ENCODE measurements at places on chromosomes 1 and 21. TPM values are rescaled to one million over a fixed set of nuclear protein-coding genes. Genes with fewer than 3 reads are reported as not detected.

DNA sequence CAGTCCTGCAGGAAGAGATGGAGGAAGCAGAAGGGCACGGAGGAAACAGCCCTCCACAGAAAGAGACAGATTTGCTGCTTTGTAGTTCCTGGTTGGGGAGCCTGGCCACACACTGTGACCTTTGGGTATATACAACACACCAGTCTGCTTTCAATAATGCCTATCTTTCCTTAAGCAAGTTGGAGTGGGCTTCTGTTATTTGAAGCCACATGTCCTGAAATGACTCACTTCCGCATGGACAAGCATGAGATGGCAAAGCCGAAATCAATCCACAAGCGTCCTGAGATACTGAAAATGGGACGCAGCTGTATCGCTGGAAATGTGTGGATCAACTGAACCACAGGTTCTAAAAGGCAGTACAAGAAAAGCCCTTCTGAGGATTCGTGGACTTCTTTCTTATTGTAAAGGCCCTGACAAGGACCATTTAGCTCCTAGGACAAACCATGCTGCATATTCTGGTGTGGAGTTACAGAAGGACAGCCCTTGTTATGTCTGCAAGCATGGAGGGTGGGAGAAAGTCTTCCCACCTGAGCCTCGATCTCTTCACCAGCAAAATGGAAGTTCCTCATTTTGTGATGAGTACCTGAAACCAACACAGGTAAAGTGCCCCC, 22.7 kb upstream of the FHAD1 start:
- no peak for DNase-seq
- no peaks in the 10 kb centered on the region for H3K27me3 ChIP-seq
- peak overlapping the region; percentile 12 for H3K4me3 ChIP-seq
- peaks cover 11% of the 10 kb centered on the region for H3K36me3 ChIP-seq
- H3K27ac ChIP-seq: peak overlapping the region; percentile 72

DNA sequence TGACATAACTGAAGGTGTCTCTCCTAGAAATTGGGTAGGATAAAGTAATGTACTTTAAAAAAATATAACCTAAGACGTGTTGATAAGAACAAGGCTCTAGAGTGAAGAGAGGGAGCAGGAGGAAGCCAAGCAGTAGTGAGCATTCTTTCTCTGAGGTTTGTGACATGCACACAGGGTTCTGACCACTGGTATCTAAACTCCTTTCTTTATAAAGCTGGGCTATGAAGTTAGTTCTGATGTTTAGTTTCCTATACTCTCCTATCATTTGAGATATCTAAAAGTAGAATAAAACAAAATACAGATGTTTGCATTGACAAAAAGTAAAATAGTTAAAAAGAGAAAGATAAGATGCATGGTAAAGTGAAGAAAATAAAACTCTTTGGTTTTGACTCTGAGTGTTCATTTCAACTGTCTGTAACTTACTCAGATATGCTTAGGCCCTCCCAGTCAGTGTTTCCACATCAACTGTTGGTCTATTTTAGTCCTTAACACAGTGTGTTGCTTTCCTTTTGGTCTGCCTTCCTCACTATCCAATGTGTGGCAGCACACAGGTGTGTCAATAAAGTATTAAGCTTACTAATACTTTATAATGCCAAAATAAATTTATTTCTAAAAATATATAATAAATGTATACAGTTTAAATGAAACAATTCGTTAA, 543.5 kb downstream of the PTPRC start:
- peaks cover 6% of the 10 kb centered on the region for H3K4me1 ChIP-seq
- H3K27ac ChIP-seq: peak overlapping the region; percentile 2
- no peaks in the 10 kb centered on the region for H3K36me3 ChIP-seq
- H3K4me3 ChIP-seq: no peak overlapping the region

- H3K4me1 ChIP-seq: peaks cover 28% of the 10 kb centered on the region
- H3K36me3 ChIP-seq: no peaks in the 10 kb centered on the region
- H3K4me3 ChIP-seq: no peak overlapping the region
- H3K27me3 ChIP-seq: no peaks in the 10 kb centered on the region
- peak overlapping the region; percentile 75 for H3K27ac ChIP-seq
Measured at GRCh38 chr1:15180189-15180588, 26.6 kb downstream of the TMEM51 start.

GRCh38 chr1:83026745-83027144, 972.2 kb downstream of the TTLL7 start:
- H3K36me3 ChIP-seq: peaks cover 10% of the 10 kb centered on the region
- peaks cover 13% of the 10 kb centered on the region for H3K4me1 ChIP-seq
- H3K4me3 ChIP-seq: no peak overlapping the region
- no peak for DNase-seq
- no peaks in the 10 kb centered on the region for H3K27me3 ChIP-seq

GRCh38 chr1:44543786-44544185, 130.5 kb downstream of the TMEM53 start:
- H3K27ac ChIP-seq: no peak overlapping the region
- H3K27me3 ChIP-seq: peaks cover 83% of the 10 kb centered on the region
- H3K4me1 ChIP-seq: peaks cover 58% of the 10 kb centered on the region

DNA sequence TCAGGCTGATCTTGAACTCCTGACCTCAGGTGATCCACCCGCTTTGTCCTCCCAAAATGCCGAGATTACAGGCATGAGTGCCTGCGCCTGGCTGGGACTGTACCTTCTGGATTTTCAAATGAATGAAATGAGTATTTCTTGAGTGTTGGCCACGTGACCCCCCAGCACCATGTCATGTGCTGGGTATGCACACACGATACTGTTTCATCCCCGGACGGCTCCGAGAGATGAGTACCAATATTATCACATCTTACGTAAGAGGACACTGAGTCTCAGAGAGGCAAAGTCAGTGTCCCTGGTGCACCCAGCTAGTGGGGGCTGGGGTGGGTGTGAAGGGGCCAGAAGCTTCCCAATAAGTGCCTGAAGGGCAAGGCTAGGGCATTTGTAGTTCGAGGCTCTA, 780 bp upstream of the CROCC start:
- H3K36me3 ChIP-seq: no peaks in the 10 kb centered on the region
- H3K4me3 ChIP-seq: peak overlapping the region; percentile 78
- DNase-seq: no peak
- H3K27me3 ChIP-seq: no peaks in the 10 kb centered on the region

DNA sequence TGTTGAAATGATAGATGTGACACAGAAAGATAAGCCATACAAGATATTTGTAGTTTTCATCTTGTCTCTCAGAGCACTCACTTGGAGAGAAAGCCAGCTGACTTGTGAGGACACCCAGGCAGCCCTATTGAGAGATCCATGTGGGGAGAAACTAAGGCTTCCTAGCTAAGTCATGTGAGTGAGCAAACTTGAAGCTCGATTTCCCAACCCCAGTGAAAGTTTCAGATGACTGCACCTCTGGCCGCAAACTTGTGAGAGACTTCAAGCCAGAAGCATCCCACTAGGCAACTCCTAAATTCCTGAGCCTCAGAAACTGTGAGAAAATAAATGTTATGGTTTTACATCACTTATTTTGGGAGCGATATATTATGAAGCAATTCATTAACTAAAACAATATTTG, 832.3 kb downstream of the LTN1 start:
- H3K4me1 ChIP-seq: no peaks in the 10 kb centered on the region
- H3K27me3 ChIP-seq: no peaks in the 10 kb centered on the region
- no peaks in the 10 kb centered on the region for H3K36me3 ChIP-seq

- H3K4me3 ChIP-seq: peak overlapping the region; percentile 95
- H3K27ac ChIP-seq: peak overlapping the region; percentile 98
- H3K4me1 ChIP-seq: peaks cover 53% of the 10 kb centered on the region
- H3K27me3 ChIP-seq: no peaks in the 10 kb centered on the region
Measured at GRCh38 chr1:113758631-113759332, 504 bp downstream of the PHTF1 start.

- no peaks in the 10 kb centered on the region for H3K36me3 ChIP-seq
- peak; percentile 41 for DNase-seq
- H3K4me1 ChIP-seq: peaks cover 44% of the 10 kb centered on the region
- H3K4me3 ChIP-seq: peak overlapping the region; percentile 67
Measured at GRCh38 chr1:21261551-21262292, 28.5 kb downstream of the ECE1 start.

GRCh38 chr1:94236013-94236491, 1.3 kb downstream of the ARHGAP29 start:
- no peak for DNase-seq
- peaks cover 90% of the 10 kb centered on the region for H3K27me3 ChIP-seq
- no peaks in the 10 kb centered on the region for H3K36me3 ChIP-seq
- peaks cover 4% of the 10 kb centered on the region for H3K4me1 ChIP-seq
- H3K27ac ChIP-seq: no peak overlapping the region
- H3K4me3 ChIP-seq: peak overlapping the region; percentile 74

GRCh38 chr1:239806897-239807296, 284.8 kb upstream of the FMN2 start:
- DNase-seq: no peak
- H3K4me1 ChIP-seq: peaks cover 35% of the 10 kb centered on the region
- no peaks in the 10 kb centered on the region for H3K36me3 ChIP-seq
- no peak overlapping the region for H3K4me3 ChIP-seq
- H3K27me3 ChIP-seq: no peaks in the 10 kb centered on the region
- H3K27ac ChIP-seq: no peak overlapping the region

DNA sequence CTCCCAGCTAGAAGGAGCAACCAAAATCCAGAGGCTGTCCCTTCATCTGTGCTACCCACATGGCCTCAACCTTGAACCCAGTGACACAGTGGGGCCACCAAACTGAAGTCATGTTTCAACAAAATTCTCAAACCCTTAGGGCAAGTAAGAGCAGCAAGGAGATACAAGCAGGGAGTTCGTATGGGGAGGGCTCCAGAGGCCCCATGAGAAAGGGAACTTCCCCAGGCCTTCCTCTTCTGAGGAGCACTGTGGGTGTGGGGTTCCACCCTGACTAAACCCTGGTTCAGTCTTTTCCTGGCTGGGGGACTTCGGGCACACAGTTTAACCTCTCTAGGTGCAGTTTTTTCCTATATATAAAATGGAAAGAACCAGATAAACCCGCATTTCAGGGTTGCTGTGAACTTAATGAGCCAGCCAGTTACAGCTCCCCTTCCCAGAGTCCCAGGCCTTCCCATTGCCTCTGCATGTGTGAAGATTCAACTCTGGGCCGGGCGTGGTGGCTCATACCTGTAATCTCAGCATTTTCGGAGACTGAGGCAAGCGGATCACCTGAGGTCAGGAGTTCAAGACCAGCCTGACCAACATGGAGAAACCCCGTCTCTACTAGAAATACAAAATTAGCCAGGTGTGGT, 8.0 kb upstream of the THEMIS2 start:
- no peak overlapping the region for H3K4me3 ChIP-seq
- H3K27ac ChIP-seq: no peak overlapping the region
- H3K36me3 ChIP-seq: no peaks in the 10 kb centered on the region
- no peaks in the 10 kb centered on the region for H3K27me3 ChIP-seq
- DNase-seq: no peak

- no peak overlapping the region for H3K27ac ChIP-seq
- no peak for DNase-seq
- no peak overlapping the region for H3K4me3 ChIP-seq
Measured at GRCh38 chr21:44434568-44434925, 20.8 kb upstream of the LRRC3 start.

DNA sequence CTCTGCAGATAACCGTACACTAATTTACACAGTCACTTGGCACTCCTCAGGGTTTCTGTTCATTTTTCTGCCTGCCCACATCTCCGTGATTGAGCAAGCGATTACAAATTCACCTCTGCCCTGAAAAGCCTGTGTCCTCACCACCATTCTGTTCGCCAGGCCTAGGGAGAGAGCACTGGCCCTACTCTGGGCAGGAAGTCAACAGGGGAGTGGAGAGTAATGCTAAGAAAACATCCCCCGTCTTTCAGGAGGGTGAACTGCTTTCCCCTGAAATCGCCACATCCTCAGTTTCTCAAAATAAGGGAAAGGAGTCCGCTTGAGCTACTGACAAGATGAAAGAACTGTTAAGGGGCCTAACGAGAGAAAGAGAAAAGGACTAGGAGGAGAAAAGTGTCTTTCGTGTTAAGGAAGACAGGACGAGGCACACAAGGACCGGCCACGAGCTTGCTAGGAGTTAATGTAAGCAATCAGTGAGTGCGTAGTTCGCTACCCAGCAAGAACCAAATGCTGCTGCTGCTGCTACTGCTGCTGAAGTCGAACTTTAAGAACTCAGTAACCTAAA, 632 bp downstream of the PEX19 start:
- H3K27me3 ChIP-seq: no peaks in the 10 kb centered on the region
- peaks cover 24% of the 10 kb centered on the region for H3K4me1 ChIP-seq
- H3K36me3 ChIP-seq: peaks cover 4% of the 10 kb centered on the region
- H3K27ac ChIP-seq: peak overlapping the region; percentile 83

GRCh38 chr1:227889863-227890405, 57.8 kb downstream of the WNT9A start:
- no peaks in the 10 kb centered on the region for H3K27me3 ChIP-seq
- no peak for DNase-seq
- peaks cover 9% of the 10 kb centered on the region for H3K4me1 ChIP-seq
- no peak overlapping the region for H3K27ac ChIP-seq
- no peaks in the 10 kb centered on the region for H3K36me3 ChIP-seq

GRCh38 chr1:23868557-23869016, 497 bp upstream of the FUCA1 start:
- H3K4me3 ChIP-seq: peak overlapping the region; percentile 86
- no peak overlapping the region for H3K27ac ChIP-seq
- no peak for DNase-seq
- H3K36me3 ChIP-seq: no peaks in the 10 kb centered on the region
- H3K4me1 ChIP-seq: peaks cover 13% of the 10 kb centered on the region

PPIAL4G gene
- not detected for total RNA-seq

CATSPER4 gene
- not detected for total RNA-seq

- peak overlapping the region; percentile 99 for H3K27ac ChIP-seq
- H3K36me3 ChIP-seq: peaks cover 3% of the 10 kb centered on the region
- H3K4me3 ChIP-seq: peak overlapping the region; percentile 96
- H3K4me1 ChIP-seq: peaks cover 48% of the 10 kb centered on the region
Measured at GRCh38 chr1:89995598-89996449, 914 bp downstream of the ZNF326 start.

PODN gene
- 0.43 TPM for total RNA-seq
